ENCODE measurements at places on chromosomes 6 and 20.

DNA sequence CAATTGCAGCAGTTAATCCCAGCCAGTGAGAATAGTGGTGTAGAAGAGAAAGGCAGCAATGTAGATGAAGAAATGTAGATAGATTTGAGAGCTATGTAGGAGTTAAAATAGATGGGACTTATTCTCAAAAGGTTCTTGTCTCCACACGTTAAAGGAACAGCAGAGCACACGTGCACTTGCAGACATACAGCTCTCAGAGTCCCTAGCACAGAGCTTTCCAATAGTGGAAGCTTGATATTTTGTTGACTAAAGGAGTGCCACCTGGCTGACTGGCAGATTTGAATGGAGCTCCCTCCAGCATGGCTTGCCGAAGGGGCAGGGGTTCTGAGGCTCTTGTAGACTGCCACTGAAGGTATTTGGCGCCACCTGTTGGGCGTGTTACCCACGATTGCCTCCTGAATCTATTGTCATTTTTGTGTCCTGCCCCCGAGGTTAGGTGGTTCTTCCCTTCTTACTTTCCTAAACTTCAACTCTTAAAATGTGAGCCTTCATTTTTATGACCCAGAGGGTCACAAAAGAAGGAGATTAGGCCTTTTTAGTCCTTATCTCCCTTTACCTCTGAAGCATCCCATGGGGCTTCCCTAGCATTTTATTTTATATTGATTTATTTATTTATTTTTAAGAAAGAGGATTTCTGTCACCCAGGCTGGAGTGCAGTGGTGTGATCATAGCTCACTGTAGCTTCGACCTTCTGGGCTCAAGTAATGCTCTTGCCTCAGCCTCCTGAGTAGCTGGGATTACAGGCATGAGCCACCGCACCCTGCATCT, 16.4 kb downstream of the BRD2 start:
- DNase-seq = peak; percentile 68

DNA sequence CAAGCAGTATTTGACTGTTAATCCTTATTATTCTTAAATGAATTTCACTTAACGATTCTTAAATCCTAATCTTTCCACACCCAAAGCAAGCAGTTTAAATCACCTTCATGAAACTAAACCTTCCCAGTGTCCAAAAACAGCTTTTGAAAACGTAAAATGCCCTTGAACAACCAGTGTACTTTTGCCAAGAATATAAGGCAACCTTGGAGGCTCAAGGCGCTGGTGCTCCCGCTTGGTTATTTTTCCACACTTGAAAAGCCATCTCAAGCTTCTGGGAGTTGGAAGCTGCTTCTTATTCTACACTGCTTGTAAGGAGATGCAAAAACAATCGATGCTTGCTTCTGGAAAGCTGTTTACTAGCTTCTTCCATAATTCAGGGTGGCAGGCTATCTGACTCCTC, 625.7 kb downstream of the HTR1B start:
- no peak for DNase-seq

- no peak for DNase-seq
Observed at GRCh38 chr20:47648943-47649342, 136.3 kb downstream of the SULF2 start.

DNA sequence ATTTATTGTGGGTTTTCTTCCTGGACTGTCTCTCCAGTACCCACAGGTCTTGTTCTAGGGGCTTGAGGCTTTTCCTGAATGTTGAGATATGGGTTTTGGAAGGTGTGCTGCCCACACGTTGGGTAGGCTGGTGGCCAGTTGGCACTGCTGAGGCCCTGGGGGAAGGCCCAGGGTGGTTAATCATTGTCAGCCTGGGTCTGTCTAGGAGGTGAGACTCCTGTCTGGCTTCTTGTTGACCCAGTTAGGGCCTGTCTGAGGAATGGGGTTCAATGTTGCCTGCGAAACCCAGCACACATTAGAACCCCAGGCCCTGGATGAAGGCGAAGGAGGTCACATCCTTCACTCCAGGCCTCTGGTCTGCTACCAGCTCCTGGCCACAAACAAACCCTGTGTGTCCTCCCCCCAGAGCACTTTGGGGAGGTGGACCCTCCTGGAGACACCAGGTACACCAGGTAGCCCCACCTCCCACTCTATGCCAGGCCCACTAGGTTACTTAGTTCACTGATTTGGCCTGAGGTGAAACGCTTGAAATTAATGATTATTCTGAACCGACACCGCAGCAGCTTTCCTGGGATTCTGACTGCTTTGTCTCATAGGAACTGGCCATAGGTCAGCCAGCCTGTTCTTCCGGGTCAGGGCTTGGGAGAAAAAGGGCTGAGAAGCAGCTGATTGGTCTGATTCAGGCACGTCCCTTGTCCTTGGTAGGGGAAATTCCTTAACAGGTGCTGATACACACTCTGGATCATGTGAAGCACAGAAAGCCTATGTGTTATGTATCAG, 15.2 kb downstream of the DNMT3B start:
- DNase-seq = no peak

DNA sequence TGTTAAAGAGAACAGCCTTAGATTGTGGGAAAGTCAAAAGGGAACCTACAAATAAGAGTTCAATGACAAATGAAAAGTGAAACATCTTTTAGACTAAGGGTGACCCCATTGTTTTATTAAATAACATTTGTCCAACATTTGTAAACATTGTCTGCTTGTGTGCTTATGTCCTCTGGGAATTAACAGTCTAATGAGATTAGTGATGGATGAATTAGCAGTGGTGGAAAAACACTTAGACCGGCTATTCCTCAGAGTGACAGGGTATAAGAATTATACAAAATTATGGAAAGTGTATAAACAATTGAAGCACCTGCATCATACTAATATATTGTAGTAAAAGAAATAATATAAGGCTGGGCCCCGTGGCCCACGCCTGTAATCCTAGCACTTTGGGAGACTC, 29.3 kb upstream of the HFE start:
- DNase-seq = no peak

DNA sequence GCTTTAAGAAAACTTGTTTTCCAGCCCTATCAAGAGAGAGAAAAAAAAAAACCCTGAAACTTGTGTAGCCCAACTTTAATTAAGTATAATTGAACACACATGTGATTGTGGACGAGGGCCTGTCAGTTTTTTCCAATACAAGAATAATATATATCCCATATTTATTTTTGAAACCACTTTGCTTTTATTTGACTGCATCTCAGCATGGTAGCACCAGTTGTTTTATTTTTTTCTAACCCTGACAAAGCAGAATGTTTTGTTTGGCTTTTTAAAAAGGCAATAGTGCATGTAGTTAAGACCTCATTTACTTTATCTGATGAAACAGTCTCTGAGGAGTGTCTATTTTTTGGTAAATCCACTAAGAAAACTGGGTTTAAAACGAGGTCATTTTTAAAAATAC, 257.7 kb downstream of the CDKAL1 start:
- peak; percentile 25 for DNase-seq

GRCh38 chr6:148416330-148416965, 73.8 kb downstream of the SASH1 start:
- no peak for DNase-seq

GRCh38 chr6:3591970-3592369, 135.1 kb upstream of the SLC22A23 start:
- DNase-seq = no peak

- no peak for DNase-seq
Observed at GRCh38 chr6:51025082-51025777, 206.6 kb downstream of the TFAP2B start.

DNA sequence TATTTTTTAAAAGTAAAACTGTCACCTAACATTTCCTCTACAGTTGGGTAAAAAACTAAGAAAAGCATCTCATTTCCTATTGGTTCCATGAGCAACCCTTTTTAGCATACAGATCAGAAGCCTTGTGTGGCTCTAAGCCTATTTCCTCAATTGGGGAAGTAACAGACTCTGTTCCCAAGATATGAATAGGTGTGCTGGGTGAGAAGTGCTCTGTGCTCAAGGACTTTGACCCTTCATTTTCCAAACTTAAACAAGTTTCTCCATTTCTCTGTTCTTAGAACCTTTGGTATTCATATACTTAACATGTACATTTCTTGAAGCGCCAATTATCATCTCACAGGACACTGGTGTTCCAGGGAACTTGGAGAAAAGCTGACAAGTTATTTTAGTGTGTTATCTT, 24.1 kb downstream of the CARMIL1 start:
- no peak for DNase-seq

GRCh38 chr6:11922901-11923300, 89.2 kb upstream of the HIVEP1 start:
- no peak for DNase-seq

GRCh38 chr6:150634176-150634963, 34.7 kb downstream of the PLEKHG1 start:
- DNase-seq = peak; percentile 95

- DNase-seq = no peak
Observed at GRCh38 chr6:137706083-137706750, 160.8 kb upstream of the TNFAIP3 start.

GRCh38 chr20:2335096-2335870, 39.5 kb downstream of the TGM3 start:
- DNase-seq = no peak

GRCh38 chr6:91221072-91221720, 634.3 kb upstream of the MAP3K7 start:
- no peak for DNase-seq

DNA sequence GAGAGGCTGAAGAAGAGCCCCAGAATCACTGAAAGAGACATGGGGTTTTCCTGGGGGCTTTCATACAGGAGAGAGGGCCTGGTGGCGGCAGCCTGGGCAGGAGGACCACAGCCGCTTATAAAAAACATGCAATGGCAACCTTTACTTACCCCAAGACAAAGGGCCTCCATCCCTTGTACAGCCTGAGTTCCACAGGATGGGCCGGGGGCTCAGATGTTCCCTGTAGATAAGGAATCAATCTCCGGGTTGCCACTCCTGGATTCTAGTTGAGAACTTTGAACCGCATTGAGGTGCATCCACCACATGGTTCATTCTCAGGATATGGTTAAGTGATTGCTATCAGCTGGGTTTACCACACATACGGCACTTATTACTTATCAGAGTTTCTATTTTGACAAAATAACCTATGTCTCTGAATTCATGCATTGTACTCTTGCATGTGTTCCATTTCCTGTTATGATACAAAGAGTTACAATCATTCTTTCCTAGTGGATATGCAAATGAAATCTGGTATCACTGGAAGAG, 677.6 kb downstream of the KIF16B start:
- no peak for DNase-seq

GRCh38 chr20:50610212-50610718, 81.1 kb downstream of the RIPOR3 start:
- DNase-seq = no peak

DNA sequence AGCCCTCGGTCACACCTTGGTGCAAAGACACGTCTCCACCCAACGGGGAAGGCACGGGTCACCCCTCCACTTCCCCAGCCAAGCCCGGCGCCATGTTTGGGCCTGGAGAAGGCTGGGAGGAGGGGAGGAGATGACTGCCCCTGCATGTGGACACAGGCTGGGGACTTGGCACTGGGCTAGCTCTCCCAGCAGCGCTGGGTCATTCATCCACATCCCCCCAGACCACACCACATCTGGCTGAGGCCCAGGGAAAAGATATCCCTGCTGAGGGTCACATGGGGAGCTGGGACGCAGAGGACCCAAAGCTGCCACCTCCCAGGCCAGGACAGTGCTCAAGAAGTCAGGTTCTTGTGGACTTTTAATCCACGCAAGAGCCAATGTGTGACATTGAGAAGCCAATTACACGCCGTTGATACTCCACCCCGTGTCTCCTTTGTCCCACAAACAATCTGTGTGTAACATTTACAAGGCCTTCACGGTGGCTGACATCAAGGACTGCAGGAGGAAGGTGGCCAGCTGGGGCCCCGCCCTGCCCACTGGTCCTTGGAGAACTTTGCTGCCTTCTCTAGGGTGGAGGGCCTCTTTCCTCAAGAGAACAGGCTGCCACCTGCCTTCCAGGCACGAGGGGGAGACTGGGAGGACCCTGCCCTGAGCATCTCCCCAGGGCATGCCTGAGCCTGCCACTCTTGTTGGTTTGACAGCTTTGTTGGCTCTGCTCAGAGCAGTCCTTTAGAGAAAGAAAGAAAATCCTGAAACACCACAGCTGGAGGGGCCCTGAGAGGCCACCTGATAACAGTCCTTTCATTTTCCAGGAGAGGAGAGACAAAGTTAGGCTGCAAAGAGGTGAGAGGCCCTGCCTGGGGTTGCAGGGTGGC, 5.3 kb upstream of the IP6K3 start:
- DNase-seq = no peak

DNA sequence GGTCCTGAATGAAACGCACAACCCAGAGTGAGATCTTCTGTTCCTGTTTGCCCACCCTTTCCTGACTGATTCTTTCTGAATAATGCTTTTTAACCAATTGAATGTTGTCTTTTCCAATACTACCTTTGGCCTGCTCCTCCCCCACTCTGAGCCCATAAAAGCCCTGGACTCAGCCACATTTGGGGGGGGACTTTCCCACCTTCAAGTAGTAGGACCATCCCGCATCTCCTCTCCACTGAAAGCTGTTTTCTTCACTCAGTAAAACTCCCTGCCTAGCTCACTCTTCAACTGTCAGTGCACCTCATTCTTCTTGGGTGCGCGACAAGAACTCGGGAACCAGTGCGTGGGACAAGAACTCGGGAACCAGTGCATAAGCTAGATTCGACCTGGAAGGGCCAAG, 77.9 kb downstream of the EPB41L2 start:
- DNase-seq = no peak

DNA sequence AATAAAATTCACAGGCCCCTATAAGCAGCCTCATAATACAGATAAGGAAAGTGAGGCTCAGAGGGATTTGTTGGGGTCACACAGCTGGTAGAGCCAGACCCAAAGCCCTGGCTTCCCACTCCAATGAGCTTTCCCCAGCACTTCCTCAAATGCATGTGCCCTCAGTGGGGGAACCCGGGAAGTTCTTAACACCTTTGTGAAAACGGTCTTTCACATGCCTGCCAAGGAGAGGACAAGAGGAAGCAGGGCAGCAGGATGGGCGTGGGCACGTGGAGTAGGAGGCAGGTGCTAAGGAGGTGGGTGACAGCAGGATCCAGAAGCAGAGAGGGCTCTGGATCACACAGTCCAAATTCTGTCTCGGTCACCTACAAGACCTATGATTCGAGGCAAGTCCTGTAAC, 598 bp downstream of the PI16 start:
- no peak for DNase-seq

GRCh38 chr20:13131688-13132087, 89.4 kb upstream of the ISM1 start:
- DNase-seq = no peak

DNA sequence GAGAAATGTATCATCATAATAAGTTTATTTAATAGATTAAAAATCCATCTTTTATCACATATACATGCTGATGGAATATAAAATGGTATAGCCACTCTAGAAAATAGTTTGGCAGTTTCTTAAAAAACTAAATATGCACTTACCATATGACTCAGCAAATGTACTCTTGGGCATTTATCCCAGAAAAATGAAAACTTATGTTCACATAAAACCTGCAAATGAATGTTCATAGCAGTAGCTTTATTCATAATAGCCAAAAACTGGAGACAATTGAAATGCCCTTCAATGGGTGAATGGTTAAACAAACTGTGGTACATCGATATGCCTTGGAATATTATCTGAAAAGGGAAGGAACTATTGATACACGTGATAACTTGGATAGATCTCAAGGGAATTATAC, 6.4 kb upstream of the NCOA7 start:
- DNase-seq = no peak

Measured in HFF-Myc (cell line).